CD8-positive, alpha-beta T cell (primary cell): ENCODE measurements at places on chromosomes 11 and 22.

DNA sequence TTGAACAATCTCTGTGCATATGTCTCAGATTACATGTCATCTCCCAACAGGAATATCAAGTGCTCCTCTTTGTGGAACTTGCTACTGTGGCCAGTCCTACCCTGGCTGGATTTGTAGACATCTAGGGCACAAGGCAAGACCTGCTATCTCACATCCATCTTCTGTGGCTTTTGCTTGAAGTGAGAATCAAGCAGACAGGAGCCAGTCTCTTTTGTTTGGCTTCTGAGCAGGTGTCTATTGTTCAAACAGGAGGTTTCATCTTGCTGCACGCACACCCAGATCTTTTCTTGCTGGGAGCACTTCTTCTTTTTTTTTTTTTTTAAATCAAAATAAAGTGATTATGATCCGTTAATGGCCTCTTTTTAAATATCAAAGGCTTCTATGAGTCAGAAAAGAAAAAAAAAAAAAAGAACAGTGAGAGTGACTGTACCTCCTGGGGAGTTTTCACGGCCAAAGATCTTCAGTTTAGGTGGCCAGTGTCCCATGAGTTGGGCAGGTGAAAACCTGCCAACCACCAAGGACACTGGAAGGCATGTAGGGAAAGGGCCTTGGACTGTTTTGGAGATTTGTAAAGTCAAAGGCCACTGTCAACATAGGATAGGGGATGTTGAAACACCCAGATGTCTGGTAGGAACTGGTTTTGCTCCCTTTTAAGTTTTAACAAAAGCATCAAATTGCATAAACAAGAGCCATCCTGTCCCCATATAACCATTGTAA is 78.1 kb downstream of the CD44 start:
- no peak for DNase-seq

DNA sequence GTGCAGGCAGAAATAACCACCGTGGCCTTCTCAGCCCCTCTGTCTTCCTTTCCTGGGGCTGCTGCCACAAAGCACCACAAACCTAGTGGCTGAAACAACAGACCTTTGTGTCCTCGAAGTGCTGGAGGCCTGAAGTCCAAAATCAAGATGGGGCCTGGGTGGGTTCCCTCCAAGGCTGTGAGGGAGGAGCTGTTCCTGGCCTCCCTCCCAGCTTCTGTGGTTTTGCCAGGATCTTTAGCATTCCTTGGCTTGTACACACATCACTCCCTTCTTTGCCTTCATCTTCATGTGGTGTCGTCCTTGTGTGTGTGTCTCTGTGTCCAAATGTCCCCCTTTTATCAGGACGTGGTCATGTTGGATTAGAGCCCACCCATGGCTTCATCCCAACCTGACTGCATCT is 29.0 kb upstream of the PARVG start:
- DNase-seq, result no peak

GRCh38 chr11:73072935-73073481 is 69.1 kb downstream of the FCHSD2 start:
- DNase-seq, result no peak

DNA sequence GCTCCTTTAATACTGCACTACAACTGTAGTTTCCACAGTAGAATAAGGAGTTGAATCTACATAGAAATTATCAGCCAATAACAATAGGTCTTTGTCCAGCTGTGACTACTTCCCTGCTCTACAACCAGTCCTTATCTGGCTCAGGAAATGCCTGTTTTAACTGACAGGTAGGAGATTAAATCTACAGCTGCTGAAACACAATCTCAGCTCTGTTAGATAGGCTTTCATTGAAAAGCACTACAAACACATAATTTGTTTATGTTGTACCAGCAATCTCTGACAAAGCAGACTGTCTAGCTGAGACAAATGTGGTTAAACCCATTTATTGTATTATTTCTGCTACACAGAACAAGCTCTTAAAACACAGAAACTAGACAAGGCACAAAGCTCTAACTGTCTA is 230.0 kb downstream of the SOX6 start:
- no peak for DNase-seq

DNA sequence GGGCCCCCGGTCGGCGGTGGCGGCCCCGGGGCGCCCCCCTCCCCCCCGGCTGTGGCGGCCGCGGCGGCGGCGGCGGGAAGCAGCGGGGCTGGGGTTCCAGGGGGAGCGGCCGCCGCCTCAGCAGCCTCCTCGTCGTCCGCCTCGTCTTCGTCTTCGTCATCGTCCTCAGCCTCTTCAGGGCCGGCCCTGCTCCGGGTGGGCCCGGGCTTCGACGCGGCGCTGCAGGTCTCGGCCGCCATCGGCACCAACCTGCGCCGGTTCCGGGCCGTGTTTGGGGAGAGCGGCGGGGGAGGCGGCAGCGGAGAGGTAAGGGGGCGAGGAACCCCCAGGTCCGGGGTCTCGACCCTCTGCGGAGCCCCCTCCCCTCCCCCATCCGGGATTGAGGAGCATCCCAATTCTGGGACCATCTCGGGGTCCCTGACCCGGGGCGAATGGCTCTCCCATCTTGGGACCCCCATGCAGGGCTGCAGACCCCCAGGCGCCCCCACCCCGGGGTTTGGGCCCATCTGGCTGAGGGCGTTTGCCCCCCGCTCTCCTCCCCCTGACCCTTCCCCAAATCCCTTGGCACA is 431 bp downstream of the KMT2A start:
- DNase-seq, result peak; percentile 40

GRCh38 chr11:6931146-6931713 is 5.0 kb downstream of the ZNF215 start:
- no peak for DNase-seq

- no peak for DNase-seq
These were observed 21.3 kb upstream of the GRAMD4 start for GRCh38 chr22:46598737-46599424.

DNA sequence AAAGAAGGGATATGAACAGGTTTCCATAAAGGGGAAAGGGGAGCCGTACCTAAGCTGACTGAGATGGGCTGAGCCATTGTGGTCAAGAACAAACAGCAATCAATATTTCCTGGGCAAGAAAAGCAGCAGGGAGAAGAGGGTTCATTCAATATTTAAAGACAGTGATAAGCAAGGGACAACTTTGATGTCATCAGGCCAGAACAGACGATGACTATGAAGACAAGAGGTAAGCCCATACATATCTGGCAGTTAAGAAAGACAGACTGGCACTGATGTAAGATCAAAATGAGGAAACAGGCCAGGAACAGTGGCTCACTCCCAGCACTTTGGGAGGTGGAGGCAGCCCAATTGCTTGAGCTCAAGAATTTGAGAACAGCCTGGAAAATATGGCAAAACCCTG is 2.4 kb downstream of the OR5A2 start:
- DNase-seq, result no peak

GRCh38 chr11:72524711-72525110 is 90.4 kb upstream of the CLPB start:
- no peak for DNase-seq

GRCh38 chr11:41578421-41579051 is 119.1 kb upstream of the LRRC4C start:
- no peak for DNase-seq

DNA sequence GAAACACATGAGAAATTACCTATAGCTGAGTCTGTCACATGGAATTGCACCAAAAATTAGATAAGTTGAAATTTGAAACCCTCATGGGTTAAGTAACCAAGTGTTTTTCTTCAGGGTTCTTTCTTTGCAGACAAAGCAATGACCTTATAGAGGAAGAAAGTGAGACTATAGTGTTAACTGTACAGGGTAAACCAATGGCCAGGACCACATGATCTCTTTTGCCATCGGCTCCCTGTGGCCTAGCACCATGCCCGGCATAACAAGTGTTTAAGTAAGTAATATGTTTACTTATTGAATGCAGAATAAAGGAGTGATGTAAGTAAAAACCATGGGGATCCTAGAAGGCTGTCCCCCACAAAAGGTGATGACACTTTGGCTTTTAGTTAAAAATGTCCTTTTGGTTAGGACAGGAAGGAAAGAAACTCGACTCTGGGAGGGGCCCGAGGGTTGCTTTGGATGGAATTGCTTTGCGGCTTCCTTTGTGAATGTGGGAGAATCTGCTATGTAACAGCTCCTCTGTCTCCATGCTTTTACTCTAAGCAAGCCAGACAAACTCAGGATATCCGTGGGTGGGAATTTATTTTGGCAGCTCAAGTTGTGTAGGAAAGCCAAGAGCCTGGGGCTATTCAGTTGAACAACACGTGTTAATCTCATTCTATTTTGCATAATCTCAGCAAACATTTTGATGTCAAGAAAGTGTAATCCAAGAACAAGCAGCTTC is 454.7 kb downstream of the INSC start:
- DNase-seq, result no peak

GRCh38 chr11:64292460-64293254 is 1.6 kb downstream of the KCNK4 start:
- no peak for DNase-seq

DNA sequence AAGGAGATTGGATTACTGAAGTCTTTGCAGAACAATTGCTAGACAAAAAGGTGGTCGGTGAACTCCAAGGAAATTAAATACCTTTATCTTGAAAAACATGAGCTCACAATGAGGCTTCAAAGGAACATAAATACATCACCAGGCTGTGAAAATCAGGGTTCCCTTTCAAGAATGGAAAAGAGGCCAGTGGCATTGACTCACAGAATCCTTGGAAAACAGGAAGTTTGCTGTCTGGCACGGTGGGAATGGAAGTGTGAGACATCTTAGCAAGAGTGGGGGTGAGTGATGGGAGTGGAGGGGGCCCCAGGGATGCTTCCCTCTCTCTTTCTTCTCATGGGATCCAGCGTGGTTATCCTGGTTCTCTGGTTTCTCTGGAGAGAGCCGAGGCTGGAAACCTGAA is 48.9 kb upstream of the TBCEL start:
- DNase-seq, result no peak

DNA sequence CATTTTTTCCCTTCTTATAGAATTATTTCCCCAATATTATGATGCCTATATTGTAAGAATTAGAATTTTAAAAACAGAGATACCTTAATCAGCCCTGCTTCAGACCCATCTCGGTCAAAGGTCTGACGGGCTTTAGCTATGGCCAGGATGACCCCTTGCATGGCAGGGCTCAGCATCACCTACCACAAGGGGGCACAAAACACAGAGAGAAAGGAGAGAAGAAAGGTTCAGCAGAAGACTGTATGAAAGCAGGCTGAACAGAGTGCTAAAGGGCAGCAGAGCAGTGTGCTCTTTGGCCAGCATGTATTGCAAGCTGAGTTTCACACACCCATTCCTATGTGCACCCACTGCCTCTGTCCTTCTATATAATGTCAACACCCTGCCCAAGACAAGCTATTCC is 26.8 kb downstream of the CLDN25 start:
- DNase-seq, result no peak

DNA sequence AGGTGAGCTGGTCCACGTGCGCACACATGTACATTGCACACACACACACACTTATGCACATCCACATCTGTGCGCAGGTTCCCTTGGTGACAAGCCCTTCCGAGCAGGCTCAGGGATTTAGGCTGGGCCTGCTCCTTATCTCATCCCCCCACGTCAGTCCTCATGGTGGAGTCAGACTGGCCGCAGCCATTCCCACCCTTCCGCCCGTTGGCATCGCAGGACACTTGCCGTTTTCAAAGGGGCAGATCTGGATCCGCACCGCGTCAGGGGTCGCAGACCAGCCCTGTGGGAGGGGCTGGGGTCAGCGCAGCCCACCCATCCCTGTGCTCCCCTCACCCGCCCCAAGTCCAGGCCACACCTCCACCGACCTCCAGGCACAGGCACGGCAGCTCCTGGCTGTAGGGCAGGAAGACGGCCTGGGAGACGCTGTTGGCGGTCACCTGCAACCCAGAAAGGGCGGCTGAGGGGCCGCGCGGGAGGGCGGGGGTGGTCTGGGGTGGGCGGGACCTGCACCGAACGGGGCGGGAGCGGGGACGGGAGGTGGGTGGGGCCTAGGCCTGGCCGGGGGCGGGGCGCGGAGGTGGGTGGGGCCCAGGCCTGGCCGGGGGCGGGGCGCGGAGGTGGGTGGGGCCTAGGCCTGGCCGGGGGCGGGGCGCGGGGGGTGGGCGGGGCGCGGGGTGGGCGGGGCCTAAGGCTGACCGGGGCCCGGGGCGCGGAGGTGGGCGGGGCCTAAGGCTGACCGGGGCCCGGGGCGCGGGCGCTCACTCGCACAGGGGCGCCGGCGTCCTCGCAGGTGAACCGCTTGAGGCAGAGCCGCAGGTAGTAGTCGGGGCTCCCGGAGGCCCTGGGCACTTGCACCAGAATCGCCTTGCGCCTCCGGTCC is 13.3 kb downstream of the IL17REL start:
- DNase-seq, result peak; percentile 44

DNA sequence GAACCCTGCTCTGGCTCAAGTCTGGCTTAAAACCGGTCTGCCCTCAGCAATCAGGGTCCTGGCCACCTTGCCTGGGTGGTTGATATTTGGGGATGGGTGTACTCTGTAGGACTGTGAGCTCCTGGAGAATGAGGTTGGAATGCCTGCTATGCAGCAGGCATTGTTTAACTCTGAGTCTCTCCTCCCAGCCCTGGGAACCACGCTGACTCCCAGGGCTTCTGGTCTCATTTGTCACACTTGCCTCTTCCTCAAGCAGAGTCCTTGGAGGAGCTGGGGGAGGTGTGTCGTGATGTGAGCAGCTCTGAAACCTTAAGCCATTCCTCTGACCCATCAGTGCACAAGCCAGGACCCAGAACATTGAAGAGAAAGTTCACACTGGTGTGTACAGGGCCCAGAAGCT is 340.1 kb downstream of the MN1 start:
- DNase-seq, result no peak

GRCh38 chr22:24463071-24463760 is 31.9 kb upstream of the UPB1 start:
- DNase-seq, result no peak

DNA sequence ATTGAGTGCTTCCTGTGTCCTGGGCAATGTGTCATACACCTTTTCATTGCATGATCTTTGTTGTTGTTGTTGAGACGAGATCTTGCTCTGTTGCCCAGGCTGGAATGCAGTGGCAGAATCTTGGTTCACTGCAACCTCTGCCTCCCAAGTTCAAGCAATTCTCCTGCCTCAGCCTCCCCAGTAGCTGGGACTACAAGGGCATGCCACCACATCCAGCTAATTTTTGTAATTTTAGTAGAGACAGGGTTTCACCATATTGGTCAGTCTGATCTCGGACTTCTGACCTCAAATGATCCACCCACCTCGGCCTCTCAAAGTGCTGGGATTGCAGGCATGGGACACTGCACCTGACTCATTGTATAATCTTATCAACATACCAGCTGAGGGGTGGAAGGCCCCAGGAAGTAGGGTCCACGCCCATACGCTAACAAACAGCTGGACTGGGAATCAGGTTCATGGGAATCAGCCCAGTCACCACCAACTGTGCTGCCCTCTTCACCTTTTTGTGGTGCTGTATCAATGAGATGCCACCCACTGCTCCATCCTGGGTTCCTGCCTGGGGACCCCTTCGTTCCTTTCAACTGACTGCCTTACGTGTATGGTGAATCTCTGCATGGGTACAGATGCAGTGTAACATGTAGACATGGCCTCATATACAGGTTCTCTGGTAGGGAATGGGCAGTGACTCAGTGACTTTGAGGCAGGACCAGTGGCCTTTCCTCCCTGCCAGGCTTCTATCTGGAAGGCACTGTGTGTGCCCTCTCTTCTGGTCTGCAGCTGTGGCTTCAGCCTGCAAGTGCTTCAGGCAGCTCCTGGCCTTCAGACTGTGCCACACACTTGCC is 32.5 kb upstream of the YWHAH start:
- no peak for DNase-seq

- DNase-seq, result peak; percentile 10
These were observed 38.4 kb upstream of the EMID1 start for GRCh38 chr22:29167032-29167911.
